ENCODE measurements at places on chromosomes 12 and 14. TPM values are rescaled to one million over a fixed set of nuclear protein-coding genes. Genes with fewer than 3 reads are reported as not detected.

DNA sequence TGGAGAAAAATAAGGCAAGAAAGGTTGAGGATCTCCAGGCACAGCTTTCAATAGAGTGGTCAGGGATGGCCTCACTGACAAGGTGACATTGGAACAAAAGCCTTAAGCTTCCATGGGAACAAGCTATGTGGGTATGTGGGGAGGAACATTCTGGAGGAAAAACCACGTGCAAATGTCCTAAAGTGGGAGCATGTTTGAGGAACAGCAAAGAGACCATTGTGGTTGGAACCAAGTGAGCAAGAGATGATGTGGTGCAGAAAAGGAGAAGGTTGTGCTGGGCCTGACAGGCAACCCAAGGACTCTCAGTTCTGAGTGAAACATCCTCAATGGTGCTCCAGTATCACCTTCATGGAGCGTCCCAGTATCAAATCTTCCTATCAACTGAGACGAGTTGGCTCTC lies 184.0 kb downstream of the CAND1 start:
- peaks cover 17% of the 10 kb centered on the region for H3K4me1 ChIP-seq
- H3K36me3 ChIP-seq = no peaks in the 10 kb centered on the region
- H3K4me3 ChIP-seq = no peak overlapping the region

GRCh38 chr12:42683266-42683665 lies 93.7 kb upstream of the PRICKLE1 start:
- H3K4me1 ChIP-seq = peaks cover 15% of the 10 kb centered on the region
- H3K27me3 ChIP-seq = no peaks in the 10 kb centered on the region
- no peaks in the 10 kb centered on the region for H3K36me3 ChIP-seq
- no peak overlapping the region for H3K27ac ChIP-seq

- no peak for DNase-seq
- no peak overlapping the region for H3K27ac ChIP-seq
- H3K36me3 ChIP-seq = no peaks in the 10 kb centered on the region
- H3K4me3 ChIP-seq = no peak overlapping the region
- no peaks in the 10 kb centered on the region for H3K4me1 ChIP-seq
Measured at GRCh38 chr12:50232771-50233209, 50.5 kb downstream of the LIMA1 start.

GRCh38 chr12:123126294-123127181 lies 24.4 kb downstream of the PITPNM2 start:
- H3K4me1 ChIP-seq = peaks cover 4% of the 10 kb centered on the region
- H3K27me3 ChIP-seq = no peaks in the 10 kb centered on the region
- no peaks in the 10 kb centered on the region for H3K36me3 ChIP-seq
- H3K4me3 ChIP-seq = no peak overlapping the region

- H3K4me3 ChIP-seq = no peak overlapping the region
- DNase-seq = no peak
- no peaks in the 10 kb centered on the region for H3K27me3 ChIP-seq
- peaks cover 14% of the 10 kb centered on the region for H3K36me3 ChIP-seq
- H3K27ac ChIP-seq = no peak overlapping the region
- no peaks in the 10 kb centered on the region for H3K4me1 ChIP-seq
Measured at GRCh38 chr12:21444193-21445146, 7.0 kb downstream of the PYROXD1 start.

DNA sequence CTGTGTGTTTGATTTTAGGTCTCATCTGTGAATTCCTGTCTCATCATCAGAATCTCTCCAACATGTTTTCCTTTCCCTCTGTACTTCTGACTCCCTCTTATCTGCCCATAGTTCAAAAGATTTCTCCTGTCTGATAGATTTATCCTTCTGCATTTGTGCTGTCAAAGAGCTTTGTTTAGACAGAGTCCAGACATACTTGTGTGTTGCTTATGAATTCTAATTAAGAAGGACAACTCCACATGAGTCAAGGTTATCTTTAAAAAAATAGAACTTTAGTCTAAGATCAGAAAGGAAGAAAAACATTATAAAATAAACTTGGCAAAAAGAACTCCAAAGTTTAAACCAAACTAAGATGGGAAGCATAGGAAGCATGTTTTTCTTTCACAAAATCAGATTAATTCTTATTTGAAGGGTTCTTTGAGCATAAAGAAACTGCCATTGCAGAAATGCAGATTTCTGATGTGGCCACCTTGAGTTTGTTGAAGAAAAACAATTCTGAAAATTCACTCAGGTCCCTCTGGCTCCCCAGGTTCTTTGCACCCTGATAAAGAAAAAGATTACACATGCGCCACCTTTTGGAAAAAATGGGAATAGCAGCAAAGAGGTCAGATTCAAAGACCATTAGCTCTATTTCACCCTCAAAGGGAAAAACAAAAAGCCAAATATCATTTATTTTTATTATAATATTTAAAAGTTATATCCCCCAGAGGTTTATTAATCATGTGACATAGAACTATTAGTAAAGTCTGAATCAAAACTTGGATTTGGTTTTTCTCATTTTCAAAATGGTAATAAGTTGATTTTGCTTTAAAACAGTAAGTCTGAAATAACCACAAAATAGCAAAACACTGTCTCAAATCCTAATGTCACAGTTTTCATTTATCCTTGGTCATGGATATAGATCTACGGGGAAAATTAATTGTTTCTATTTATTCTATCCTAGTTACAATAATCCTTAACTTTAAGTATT lies 143.7 kb upstream of the DCN start:
- H3K27me3 ChIP-seq = no peaks in the 10 kb centered on the region
- no peak overlapping the region for H3K27ac ChIP-seq
- H3K36me3 ChIP-seq = no peaks in the 10 kb centered on the region
- peak; percentile 91 for DNase-seq
- H3K4me3 ChIP-seq = no peak overlapping the region

DNA sequence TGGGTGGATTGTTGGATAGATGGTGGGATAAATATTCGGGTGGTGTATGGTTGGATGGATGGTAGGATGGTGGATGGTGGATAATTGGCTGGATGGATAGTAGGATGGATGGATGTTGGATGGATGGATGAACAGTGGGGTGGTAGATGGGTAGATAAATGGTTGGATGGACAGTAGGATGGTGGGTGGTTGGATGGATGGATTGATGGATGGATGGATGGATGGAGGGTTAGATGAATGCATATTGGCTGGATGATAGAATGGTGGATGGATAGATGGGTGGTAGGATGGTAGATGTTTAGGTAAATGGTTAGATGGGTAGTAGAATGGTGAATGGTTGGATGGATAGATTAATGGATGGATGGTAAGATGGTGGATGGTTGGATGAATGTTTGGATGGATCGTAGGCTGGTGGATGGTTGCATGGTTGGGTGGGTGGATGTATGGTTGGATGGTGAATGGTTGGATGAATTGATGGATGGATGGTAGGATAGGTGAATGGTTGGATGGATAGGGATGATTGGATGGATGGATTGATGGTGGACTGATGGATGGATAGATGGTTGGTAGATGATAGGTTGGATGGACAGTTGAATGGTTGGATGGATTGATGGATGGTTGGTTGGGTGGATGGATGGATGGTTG lies 23.6 kb downstream of the ZBTB42 start:
- H3K4me1 ChIP-seq = peaks cover 12% of the 10 kb centered on the region
- H3K4me3 ChIP-seq = no peak overlapping the region
- H3K36me3 ChIP-seq = no peaks in the 10 kb centered on the region
- no peak overlapping the region for H3K27ac ChIP-seq

SCNN1A gene
- 122 TPM for total RNA-seq

HECTD1 gene
- total RNA-seq = 150 TPM

CCDC177 gene
- total RNA-seq = not detected

SLC10A1 gene
- total RNA-seq = not detected

SALL2 gene
- total RNA-seq = 10.2 TPM

CCND2 gene
- 93.9 TPM for total RNA-seq

RTN1 gene
- 8.4 TPM for total RNA-seq

CISTR gene
- not detected for total RNA-seq
